ENCODE measurements at places on chromosomes 7 and 10.

DNA sequence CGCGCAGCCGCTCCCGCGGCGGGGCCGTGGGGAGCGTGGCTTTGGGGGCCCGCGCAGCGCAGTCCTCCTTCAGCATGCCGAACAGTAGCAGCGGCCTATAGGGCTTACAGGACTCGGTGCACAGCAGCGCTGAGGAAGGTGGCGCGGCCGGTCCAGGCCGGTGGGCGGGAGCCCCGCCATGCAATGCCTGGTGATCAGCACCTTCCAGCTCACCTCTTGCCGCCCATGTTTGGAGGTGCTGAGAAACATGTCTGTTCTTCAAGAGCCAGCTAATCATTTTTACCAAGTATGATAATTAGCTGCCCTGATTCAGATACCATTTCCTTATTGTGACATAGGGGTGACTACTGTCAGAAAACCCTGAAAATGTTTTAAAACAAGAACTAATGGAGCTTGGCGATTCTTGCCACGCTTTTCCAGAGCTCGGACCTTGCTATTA, 33.5 kb upstream of the SFTPD start:
- no peak for DNase-seq

DNA sequence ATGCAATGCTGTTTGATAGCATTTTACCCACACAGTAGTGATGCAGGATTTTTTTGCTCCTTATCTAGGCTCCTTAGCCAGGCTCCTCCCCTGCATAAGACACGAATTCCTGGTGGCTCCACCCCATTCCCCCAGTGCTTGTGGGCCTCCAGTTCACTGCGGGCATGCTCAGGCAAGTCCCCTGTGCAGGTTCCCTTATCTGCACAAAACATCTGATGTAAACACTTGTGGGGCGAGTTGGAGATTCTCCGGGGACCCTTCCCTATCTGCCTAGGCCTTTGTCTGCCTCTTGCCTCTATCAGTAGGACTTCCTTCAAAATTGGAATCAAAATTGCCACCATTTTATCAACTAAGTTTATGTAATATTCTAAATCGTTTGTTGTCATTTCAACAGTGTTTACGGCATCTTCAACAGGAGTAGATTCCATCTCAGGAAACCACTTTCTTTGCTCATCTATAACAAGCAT, 5.4 kb upstream of the STK17A start:
- DNase-seq, result no peak

GRCh38 chr7:24881623-24882022, 98.4 kb downstream of the OSBPL3 start:
- no peak for DNase-seq

DNA sequence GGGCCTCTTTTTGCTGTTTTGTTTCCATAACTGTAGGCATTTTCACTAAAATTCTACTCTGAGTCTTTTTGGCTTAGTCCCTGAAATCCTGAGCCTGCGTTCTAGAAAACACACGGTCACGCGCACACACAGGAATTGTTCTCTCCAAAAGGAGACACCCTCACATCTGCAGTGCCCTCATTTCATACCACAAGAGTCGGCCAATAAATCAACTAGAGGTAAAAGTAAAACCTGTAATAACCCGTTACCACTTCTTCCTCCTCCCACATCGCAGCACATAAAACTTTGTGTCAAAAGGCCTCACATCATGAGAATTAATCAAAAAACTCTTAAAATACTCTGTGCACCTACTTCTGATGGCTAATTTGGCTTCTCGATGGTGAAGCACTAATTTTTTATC, 133.3 kb upstream of the MGMT start:
- no peak for DNase-seq

- DNase-seq, result no peak
Observed at GRCh38 chr10:49164559-49165188, 23.5 kb downstream of the TMEM273 start.

DNA sequence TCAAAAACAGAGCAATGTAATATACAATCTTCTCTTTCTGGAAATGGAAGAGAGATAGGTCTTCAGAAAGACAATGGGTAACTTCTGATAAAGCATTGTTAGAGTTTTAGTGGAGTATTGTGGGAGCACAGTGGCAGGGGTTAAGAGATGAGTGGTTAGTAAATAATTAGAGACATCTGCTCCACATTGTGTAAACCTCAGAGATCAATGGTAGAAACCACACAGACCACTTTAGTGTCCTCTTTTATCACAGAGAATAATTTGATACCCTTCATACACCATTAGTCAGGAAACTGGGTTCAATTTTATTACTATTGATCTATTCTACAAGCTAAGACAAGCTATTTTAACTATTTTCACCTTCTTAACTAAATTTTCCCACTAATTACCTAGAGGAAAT, 35.9 kb upstream of the MAGI2 start:
- no peak for DNase-seq

- DNase-seq, result no peak
Observed at GRCh38 chr10:5509691-5510090, 10.3 kb upstream of the CALML5 start.

DNA sequence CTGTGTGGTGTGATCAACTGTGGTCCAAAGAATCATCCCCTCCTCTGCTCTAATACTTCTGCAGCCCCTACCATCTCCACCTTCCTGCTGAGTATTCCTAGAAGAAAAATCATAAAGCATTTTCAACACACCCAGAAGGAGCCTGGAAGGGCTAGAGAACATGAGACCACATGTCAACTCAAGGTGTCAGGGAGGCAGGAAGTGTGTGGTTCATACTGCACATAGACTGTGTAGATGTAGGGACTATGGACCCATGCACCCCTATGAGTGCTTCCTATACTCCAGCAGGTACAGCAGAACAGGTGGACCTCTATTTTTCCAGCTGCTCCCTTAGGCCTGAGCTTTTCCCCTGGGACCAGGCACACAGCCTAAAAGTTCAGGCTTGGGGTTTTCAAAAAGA, 2.6 kb upstream of the ZNF746 start:
- no peak for DNase-seq

- no peak for DNase-seq
Observed at GRCh38 chr10:100879741-100880360, 32.9 kb upstream of the SLF2 start.

GRCh38 chr10:44937196-44938005, 22.2 kb upstream of the RASSF4 start:
- DNase-seq, result no peak

GRCh38 chr7:149642589-149642988, 130.8 kb downstream of the ZNF467 start:
- no peak for DNase-seq

GRCh38 chr7:130814778-130815335, 80.8 kb upstream of the KLF14 start:
- DNase-seq, result no peak

DNA sequence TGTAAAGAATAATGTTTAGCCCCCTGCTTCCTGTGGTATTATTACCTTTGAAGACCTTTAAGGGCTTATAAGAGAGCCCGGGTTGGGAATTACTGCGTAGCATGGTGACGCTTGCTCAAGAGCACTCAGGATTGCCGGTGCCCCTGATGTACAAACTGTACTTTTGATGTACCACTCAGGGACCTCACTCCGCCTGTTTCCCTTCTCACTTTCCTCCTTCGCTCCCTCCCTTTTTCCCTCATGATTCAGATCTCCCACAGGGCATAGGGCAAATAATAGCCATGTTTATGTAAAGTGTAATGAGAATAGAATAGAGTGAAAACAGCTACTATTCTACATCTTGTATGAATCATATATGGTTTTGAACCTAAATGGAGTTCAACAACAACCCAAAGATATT, 77.8 kb upstream of the PDCD4 start:
- no peak for DNase-seq

DNA sequence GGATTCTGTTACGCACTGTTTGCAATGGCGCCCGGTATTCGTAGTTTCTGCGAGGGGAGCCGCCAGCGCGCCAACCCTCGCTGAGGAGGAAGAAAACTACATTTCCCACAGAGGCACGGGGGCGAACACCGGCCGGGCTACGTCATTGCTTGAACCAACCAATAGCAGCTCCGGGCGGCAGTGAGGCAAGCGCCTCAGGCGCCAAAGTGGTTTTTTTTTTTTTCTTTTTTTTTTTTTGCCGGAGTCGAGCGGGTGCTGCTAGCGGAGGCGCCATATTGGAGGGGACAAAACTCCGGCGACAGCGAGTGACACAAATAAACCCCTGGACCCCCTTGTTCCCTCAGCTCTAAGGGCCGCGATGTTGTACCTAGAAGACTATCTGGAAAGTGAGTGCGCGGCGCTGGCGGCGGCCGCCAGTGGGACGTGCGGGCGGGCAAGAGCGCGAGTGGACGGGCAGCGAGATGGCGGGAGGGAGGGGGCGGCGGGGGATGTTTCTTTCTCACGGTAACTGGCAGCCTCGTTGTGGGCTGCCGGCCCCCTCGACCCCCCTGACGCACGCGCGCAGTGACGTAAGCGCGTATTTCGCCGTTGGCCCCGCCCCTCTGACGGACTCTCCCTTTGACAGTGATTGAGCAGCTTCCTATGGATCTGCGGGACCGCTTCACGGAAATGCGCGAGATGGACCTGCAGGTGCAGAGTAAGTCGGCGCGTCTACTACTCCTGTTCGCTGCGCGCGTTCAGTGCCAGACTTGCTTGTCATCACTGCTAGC, at the start of gene ING3:
TSS of gene ING3 (plus strand) at position 239 of the 770 bp plus-strand sequence. CDS start at position 359, 120 bp downstream.
- DNase-seq, result peak; percentile 92

DNA sequence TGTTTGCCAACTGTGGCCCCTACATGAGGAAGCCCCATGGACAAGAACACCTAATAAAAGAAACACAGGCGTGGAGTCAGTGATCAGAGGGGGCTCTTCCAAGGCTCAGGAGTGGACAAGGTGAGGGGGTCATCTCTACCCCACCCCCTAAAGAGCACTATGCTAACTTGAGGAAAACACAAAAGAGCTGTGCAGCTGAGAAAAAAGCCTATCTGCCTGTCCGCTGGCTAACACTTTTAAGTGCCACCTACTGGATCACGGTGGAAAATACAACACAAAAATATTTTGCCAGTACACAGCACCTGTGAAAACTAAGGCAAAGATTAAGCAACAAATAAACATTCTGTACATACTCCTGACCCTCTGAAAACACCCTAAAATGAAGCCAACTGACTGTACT, 53.1 kb upstream of the COBL start:
- no peak for DNase-seq

GRCh38 chr10:93566435-93567276, at the start of gene FFAR4:
FFAR4 (plus strand) TSS chr10:93566665; CDS start chr10:93566721, 56 bp downstream.
- no peak for DNase-seq

GRCh38 chr10:53770903-53771302, 998.3 kb upstream of the MBL2 start:
- DNase-seq, result no peak

DNA sequence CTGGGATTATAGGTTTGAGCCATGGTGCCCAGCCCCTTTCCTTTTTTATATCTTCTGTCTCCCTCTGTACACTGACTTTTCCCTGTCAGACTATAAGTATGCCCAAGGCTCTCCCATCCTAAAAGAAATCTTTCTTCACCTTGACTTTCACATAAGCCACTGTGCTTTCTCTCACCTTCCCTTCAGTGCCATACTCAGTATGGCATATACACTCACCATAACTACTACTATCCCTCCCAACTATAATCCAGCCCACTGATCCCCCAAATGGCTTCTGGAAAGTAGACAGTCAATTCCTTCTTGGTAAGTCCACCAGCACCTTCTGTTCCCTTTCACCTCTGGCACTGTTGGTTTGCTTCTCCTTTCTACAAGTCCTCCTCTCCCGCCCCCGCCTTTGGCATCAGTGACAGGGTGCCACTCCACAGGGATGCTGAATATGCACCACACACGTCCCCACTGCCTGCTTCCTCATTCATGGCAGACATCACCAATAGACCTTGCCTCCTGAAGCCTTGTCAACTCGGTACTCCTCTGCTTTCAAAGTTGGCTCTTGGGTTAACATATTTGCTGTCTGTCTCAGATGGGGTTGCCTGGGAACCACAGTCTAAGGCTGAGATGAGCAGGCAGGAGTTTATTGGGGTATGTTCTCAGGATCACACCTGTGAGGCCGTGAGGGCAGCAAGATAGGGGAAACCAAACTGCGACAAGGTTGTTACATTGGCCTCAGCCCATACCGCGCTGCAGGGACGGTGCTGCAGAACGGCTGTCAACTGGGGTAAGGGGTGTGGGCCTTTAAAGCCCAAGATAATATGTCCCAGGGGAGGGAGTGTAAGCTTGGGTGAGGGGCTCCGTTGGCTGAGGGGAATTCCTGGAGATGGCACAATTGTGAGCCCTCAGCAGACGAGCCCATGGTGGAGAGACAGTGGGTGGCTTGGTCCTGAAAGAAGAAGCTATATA, 7.2 kb upstream of the PSAP start:
- DNase-seq, result no peak

DNA sequence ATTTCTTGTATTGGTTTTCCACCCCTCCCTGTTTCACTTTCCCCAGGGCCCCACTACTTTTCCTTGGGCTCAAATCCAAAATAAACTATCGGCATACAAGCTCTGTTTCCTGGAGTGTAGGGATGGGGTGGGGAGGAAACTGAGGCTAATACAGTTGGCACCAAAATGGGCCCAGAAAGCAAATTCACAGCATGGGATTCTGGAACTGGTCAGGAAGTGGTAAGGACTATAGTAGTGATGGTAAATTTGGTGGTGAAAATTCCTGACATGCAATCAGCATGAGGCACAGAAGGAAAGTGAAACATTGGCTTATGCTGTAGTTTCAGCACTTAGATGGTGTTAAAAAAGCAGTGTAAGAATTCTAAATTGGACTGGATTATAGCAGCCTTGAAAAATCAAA, 8.7 kb upstream of the SAMD9L start:
- no peak for DNase-seq

DNA sequence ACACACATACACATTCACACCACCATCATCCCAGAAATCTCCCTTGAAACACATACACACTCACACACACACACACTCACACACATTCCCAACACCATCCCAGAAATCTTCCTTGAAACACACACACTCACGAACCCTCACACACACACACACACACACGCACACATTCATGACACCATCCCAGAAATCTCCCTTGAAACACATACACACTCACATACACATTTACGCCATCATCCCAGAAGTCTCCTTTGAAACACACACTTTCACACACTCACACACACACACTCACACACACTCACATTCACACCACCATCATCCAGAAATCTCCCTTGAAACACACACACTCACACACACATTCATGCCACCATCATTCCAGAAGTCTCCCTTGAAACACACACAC, 360 bp upstream of the OPN4 start:
- no peak for DNase-seq

DNA sequence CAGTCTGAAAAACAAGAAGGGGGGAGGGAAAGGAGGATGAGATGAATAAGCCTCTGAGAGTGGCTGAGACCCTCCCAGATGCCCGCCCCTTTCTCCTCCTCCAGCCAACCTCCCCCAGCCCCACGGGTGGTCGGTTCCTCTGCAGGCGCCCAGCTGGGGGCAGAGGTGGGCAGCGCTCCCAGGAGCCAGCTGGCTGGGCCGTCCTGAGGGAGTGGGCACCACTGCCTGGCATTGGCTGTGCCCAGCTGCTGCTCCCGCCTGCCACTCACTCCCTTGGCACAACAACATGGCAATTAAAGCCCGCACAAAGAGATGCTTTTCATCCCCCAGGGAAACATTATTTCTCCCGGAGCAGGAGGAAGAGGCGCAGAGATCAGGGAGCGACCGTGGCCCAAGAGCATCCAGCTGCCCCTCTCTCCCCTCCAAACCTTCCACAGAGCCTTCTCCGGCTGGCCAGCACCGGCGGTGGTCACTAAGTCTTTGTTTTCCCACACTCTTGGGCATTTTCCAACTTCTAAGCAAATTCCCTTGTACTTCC, 107.2 kb downstream of the SPDYE5 start:
- no peak for DNase-seq

All from stimulated activated CD4-positive, alpha-beta T cell treated with anti-CD3 and anti-CD28 coated beads, TNF-alpha, amount 100 ng/mL, for 1 hour (primary cell).